ENCODE measurements at places on chromosomes 2 and 18. TPM values are rescaled to one million over a fixed set of nuclear protein-coding genes. Genes with fewer than 3 reads are reported as not detected.

The MYO7B gene
- 0.27 TPM for total RNA-seq

- no peak for DNase-seq
These were observed 164.8 kb downstream of the METTL4 start for GRCh38 chr18:2406544-2406943.

- no peak for DNase-seq
These were observed 19.5 kb downstream of the ANKRD30B start for GRCh38 chr18:14767474-14767873.

- DNase-seq = no peak
These were observed 238.7 kb downstream of the TGIF1 start for GRCh38 chr18:3688690-3689089.

DNA sequence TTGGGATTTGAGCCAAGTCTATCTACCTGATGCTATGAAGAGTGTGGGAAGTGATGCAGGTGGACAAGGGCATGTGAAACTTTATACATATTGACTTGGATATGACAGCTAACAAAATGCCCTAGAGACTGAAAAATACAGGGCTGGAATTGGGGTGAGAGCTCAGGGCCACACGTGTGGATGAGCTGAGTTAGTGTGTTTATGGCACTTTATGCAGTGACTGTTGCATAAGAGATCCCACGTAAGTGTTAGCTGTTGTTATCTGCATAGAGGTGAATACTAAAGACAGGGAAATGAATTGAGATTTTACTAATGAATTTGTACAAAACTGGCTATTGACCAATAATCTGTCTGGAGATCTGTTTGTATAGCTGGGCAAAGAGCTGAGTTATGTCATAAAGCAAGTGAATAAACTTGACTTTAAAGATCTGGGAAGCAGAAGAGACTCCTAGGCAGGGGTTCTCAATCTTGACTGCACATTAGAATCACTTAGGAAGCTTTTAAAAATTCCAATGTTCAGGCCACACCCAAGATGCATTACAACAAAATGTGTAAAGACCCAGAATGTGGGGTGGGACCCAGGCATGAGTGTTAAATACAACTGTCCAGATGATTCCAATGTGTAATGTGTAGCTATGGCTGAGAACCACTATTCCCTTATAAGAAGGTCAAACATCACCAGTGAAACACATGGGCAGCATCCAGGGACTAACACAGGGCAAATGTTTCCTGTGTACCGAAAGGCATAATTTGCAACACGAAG, 74.2 kb upstream of the STK17B start:
- no peak for DNase-seq

- DNase-seq = no peak
These were observed 74.6 kb downstream of the AFF3 start for GRCh38 chr2:100067784-100068183.

- no peak for DNase-seq
These were observed 60.5 kb downstream of the MAP4K4 start for GRCh38 chr2:101758001-101758400.

Measured in cerebellum (tissue), 4 donors.